ENCODE measurements at places on chromosomes 1 and 21. TPM values are rescaled to one million over a fixed set of nuclear protein-coding genes. Genes with fewer than 3 reads are reported as not detected.

GRCh38 chr1:10663678-10664035 lies 132.8 kb downstream of the CASZ1 start:
- no peak for DNase-seq

GRCh38 chr1:153962088-153963029 lies 978 bp downstream of the SLC39A1 start:
- DNase-seq: no peak

DNA sequence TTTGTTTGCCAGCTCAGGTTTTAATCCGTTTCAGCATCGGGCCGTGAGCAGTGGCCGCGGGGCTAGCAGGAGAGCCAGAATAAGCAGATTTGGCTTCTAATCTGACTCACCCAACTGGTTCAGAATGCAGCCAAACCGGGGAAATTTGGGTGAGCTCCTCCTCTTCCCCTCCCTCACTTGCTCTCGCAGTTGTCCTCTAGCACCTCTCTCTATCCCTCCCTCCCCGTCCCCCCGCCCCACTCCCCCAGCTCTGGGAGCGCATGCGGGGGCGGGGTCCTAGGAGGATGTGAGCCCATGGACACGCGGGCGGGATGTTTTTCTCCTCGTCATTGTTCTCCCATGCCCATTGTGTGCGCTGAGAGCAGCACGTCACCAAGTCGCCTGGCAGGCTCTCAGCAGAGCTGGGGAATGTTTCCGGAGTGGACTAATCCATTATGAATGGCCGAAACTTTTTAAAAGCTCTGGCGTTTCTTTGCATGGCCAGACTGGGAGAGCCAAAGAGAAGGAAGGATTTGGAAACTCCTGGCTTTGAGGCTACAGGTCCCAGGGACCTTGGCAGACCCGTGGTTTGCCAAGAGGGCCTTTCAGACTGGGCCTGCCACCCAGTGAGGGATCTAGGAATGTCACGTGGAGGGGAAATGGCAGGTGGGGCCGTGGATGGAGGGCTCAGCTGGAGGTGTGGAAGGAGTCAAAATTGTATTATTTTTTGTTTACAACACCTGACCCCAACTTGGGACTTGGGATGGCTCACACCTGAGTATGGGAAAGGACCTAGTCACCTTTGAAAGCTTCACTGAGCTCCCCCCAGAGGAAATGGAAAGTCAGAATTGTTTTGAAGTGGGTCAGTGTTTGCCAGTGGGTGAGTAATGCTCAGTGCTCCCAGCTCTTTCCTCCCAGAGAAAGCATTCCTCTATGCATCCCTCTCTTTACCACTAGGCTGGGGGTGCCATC lies 39.2 kb downstream of the CDK18 start:
- DNase-seq: peak; percentile 72

DNA sequence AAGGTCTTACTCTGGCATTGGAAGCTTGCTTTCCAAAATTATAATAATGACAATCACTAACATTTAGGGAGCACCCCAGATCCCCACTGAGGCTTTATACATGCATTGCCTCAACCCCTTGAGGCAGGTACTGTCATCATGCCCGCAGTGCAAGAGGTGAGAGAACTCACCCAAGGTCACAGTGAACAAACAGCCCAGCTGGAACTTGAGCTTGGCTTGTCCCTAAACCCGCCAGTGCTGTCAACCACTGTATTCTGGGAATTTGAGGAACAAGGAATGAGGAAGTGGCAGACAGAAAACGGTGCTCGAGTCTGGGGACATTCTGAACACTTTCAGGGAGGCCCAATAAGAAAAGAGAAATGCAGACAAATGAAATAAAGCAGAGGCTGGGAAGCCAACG lies 34.6 kb upstream of the TLR5 start:
- DNase-seq: no peak

- no peak for DNase-seq
Measured at GRCh38 chr1:47978486-47978885, 18.7 kb downstream of the TRABD2B start.

DNA sequence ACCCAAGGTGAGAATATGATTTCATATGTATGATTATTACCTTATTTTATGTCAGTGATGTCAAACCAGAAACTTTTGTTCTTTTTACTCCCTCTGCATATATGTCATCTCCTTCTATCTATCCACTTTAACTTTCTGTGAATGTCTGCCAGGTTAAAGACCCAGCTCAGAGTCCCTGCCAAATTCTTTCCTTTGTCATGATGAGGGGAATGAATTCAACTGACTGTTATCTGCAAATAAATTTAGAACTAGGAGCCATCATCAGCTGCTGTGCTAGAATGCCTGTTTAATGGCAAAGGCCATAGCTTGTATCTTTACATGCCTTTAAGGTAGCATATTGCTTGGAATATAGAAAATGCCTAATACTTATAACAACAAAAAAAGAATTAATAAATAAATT lies 815.6 kb upstream of the NEGR1 start:
- DNase-seq: no peak

GRCh38 chr1:39672551-39672947 lies 642 bp upstream of the NT5C1A start:
- peak; percentile 53 for DNase-seq

- no peak for DNase-seq
Measured at GRCh38 chr1:161285113-161285512, 24.7 kb downstream of the MPZ start.

GRCh38 chr1:35656863-35657232 lies 15.5 kb upstream of the PSMB2 start:
- DNase-seq: no peak

DNA sequence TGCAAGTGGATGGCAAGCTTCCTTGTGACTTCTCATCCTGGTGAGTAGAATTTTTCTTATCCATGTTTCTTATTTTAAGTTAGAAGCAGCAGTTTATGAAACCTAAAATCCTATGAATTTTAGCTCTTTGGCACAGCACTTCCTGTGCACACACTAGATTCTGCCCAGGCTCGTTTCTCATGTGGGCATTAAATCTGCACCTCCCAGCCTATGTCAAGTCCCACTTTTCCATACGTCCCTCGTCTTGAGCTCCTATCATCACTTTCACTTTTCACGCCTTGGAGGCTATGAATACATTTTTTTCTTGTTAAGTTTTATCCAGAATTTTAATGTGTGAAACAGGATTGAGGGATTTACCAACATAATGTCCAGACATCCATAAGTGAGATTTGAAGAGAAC lies 142.1 kb downstream of the MRPS6 start:
- DNase-seq: no peak

- no peak for DNase-seq
Measured at GRCh38 chr1:159146980-159147379, 24.4 kb upstream of the CADM3 start.

Gene GUCA2B
- not detected for total RNA-seq

Gene OPTC
- not detected for total RNA-seq

Gene TPTE
- not detected for total RNA-seq

Gene OR10Z1
- total RNA-seq: not detected
